ENCODE measurements at places on chromosomes 6 and 20.

DNA sequence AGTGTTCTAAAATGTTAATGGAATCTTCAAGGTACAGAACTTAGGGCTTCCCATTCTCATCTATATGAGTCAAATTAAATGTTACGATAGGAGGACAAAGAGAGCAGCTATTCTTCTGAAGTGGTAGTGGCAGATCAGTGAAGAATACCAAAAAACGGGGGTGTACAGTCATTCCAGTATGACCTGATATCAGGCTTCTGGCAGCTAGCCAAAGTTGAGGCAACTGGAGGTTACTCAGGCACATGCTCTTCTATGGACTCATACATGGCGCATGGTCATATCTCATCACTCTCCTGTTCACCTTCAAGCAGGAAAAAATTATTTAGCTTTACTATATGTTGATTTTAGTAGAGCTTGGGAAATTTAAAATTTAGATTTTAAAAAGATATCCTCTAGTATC, 1608.8 kb downstream of the GRIK2 start:
- DNase-seq = no peak

DNA sequence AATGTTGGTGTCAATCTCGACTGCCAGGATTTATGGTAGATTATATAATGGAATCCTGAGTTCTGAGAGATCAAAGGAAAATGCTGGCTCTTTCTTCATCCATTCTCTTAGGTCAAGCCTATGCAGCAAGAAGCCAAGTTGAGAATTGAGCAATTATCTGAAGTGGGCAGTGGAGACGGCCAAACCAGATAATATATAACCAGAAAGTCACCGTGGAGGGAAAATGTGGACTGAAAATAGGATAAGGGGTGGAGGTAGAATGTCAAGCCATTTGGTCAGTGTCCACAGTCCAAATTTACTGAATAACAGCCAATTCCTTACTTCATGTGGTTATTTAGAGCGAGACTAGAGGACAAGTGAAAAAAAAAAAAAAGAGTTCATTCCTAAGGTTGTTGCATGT, 107.8 kb upstream of the ESR1 start:
- no peak for DNase-seq

GRCh38 chr20:25541676-25542075, 43.7 kb downstream of the NINL start:
- DNase-seq = no peak

GRCh38 chr6:35028781-35029769, 112.1 kb downstream of the TCP11 start:
- DNase-seq = no peak

All from epithelial cell of proximal tubule (primary cell).